ENCODE measurements at places on chromosomes 2 and 18. TPM values are rescaled to one million over a fixed set of nuclear protein-coding genes. Genes with fewer than 3 reads are reported as not detected.

The EPHA4 gene
- 13.9 TPM for total RNA-seq

The SKOR2 gene
- not detected for total RNA-seq

The HOXD12 gene
- not detected for total RNA-seq

The UGGT1 gene
- 120 TPM for total RNA-seq

The SMIM21 gene
- not detected for total RNA-seq

The PAX8 gene
- 1.5 TPM for total RNA-seq

The RPE gene
- total RNA-seq: 69.6 TPM

Measured in fibroblast of the aortic adventitia (primary cell).